ENCODE measurements at places on chromosomes 11 and 22.

DNA sequence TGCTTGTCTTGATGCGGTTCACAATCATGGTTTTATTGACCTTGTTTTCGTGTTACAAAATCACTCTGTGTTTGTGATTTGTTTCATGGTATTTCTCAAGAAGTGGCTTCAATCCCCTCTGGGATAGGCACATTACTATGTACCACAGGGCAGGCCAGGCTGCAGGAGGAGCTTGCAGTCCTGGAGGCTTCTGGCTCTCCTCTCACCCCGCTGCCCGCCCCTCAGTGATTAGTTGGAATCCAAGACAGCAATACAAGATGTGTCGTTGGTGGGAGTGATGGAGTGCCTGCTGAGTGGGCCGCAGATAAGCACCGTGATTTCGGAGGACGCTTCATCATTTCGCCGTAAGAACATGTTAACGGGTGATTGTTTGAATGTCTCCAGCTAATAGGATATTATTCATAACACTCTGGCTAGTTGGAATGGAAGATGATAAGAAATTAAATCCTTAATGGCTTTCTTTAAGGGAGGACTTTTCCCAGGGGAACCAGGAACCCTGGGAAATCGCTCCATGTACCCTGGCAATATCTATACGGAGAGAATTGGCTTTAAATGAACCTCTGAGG, 384.4 kb downstream of the MIAT start:
- DNase-seq: no peak

DNA sequence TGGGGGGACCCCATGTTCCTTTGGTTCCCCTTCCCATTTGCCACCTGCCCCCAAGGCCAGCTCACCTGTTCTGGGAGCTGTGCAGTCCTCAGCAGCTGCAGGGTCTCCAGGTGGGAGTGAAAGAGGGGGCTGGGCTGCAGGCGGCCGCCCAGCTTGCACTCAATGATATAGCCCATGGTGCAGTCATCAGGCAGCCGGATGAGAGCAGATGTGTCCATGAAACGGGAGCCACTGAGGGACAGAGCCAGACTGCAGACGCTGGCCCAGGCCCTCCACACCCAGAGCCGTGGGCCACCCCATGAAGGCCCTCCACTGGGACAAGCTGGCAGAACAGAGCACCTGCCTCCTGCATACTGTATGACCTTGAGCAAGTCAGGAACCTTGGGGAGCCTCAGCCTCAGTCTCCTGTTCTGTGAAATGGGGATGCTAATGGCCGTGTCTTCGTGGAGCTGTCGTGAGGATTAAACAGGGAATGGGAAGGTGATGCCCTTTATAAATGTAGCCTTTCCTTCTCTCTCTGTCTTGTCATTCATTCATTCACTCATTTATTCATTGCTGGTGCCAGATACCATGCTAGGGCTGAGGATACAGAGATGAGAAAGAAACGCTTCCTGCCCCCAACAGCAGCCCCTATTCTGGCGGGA, 11.6 kb downstream of the MFNG start:
- no peak for DNase-seq

DNA sequence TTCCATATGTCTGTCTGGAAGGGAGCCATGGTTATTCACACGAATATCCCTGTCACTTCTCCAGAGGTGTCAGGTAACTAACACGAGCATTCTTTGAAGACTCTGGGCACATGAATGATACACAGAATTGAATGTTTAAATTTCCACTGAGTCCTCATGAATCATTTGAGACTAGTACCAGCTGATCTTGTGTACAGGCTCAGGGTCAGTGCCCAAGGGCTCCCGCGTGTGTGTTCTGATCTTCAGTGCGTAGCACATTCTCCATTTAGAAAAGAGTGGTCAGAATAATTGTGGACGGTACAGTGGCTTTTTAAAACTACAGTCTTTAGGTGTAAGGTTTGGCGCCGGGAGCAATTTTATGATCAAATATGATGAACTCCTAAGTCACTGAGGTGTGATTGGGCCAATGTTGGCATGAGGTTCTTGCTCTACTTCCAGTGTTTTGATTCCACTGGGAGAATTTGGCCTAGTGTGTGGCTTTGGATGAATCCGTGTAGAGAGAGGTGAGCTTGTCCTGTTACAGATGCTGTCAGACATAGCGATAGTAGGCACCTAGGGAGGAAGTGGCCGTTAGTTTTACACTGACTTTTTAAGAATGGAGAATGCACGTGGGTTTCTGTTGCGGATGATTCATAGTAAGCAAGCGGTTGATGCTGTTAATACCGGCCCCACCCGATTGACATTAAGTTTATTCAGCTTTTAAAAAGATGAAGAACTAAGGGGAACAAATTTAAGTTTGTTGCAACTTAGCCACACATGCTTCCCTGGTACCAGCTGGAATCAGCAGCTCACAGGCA, 22.2 kb downstream of the NUP50 start:
- DNase-seq: no peak

- DNase-seq: no peak
Measured at GRCh38 chr11:76844511-76844910, 16.2 kb upstream of the ACER3 start.

DNA sequence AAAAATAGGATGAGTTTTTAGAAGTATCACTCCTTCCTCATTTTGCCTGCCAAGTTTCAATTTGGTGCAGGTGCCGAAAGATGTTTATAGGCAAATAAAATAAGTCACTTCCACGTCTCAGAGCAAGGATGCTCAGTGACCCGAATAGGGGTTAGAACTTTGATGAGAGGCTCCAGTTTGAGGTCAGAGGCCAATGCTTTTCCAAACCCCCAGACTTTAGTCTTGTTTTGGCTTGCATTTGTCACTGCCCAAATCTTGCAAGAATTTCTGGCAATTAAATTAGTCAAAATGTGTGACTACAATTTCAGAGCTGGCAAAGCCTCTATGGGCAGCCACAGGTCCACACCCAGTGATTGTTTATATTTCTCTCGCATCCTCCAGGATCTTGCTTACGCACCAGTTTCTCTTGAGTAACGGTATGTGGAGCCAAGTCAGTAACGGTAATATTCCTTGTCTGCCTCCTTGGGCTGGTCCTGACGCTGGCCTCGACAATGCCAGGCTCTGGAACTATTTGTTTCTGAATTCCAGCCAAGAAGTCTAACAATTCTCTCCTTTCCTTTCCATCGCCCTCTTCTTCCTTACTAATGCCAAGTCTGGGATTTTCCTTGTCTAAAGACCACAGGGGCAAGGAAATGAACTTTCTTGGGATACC, 9.9 kb upstream of the NUP160 start:
- DNase-seq: peak; percentile 87

DNA sequence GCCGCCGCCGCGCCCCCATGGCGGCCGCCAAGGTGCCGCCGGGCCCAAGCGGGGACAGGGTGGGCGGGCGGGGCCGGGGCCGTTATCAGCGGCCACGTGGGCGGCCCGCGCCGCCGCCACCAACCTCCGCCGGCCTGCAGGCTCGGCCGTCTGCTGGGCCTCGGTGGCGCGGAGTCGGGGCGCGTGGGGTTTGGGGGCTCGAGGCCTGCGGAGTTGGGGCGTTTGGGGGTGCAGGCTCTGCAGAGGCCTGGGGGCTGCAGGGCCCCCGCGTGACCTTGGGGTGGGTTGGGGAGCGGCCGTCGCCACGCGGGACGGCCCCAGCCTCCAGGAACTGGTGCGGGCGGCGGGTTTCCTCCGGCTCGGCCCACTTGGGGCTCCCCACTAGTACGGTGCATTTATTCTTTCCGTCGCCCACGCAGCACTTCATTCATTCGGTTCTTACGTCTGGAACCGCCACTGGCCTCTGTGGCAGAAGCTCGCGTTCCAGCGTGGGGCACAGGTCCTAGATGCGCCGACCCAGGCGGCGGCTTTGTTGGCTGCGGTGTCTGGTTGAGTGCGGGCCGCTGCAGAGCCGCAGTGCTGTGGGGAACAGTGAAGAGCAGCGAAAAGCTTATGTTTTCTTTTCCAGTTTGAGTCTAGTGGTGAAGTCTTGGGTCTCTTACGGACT, 740 bp upstream of the TRMT2A start:
- no peak for DNase-seq

DNA sequence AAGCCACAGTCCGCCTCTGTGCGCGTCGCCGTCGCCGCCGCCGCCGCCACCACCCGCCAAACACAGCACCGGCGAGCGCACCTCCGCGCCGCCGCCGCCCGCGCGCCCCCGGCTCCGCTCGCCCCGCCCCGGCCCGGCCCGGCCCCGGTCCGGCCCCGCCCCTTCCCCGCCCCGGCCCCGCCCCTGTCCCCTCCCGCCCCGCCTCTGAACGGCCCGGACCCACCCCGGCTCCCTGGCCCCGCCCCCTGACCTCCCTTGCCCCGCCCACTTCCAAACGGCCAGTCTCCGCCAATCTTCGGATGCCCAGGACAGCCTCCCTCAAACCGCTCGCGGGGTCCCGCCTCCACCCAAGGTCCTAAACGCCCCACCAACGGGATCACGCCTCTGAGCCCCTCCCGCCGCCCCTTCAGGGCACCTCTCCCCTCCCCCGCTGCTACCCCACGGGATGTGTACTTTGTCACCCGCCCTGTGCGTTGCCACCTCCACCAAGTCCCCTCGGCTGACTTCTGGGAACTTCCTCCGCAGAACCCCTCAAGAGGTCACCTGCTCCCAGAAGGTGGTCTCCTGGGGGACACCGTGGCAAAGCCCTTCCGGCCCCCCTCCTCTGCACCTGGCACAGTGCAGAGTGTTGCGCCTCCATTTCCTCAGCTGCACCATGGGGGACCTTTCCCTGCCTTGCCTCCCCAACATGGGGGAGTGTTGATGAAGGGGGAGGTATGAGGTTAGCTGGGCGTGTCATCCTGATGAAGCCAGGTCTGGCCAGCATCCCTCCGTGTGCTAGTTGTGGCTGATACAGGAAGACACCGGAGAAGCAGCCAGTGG, at the start of gene KIAA0930:
KIAA0930 (minus strand) TSS at position 85 of the 822 bp plus-strand sequence. CDS start 191 bp downstream, outside the sequence.
- DNase-seq: peak; percentile 25

DNA sequence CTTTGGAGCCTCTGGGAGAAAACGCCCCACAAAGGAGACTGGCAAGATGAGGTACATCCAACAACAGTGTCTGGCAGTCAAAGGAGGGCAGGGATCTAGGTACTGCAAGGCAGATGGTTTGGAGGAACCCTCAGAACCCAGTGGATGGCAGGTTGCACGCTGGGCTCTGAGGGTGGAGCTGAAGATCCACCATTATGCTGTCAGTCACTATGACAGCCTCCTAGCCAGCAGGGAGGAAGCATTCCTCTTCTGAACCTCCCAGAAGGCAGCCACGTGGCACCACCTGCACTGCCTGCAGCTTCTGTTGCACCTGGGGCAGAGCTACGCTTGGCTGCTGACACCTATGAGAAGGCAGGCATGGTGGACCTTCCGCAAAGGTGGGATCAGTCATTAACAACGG, 40.2 kb downstream of the HTR3A start:
- no peak for DNase-seq

DNA sequence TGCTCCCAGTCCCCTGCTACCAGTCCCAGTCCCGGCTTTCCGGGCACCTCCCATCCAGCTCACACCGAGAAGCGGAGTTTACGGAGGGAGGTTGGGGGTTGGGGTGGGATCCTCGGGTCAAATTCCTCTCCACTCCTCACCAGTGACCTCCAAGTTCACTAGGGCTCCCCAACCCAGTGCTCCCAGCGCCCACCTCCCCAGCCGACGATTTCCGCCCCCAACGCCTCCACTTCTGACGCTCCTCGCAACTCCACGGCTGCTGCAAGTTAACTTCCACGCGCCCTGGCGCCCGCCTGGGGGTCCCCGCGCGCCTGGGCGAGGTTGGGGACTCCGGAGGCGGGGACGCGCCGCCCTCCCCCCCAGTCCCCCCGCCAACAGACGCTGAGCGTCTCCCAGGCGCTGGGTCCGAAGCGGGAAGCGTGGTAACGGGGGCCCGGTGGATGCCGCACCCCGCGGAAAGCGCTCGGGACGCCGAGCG, 526 bp downstream of the TPST2 start:
- DNase-seq: no peak

- DNase-seq: no peak
Measured at GRCh38 chr22:29503811-29504372, 23.9 kb downstream of the NEFH start.

GRCh38 chr11:128926437-128927107, 16.1 kb downstream of the TP53AIP1 start:
- no peak for DNase-seq

- DNase-seq: no peak
Measured at GRCh38 chr11:121291896-121292494, 576 bp upstream of the SC5D start.

- no peak for DNase-seq
Measured at GRCh38 chr11:69941546-69942332, 122.5 kb upstream of the FGF3 start.

DNA sequence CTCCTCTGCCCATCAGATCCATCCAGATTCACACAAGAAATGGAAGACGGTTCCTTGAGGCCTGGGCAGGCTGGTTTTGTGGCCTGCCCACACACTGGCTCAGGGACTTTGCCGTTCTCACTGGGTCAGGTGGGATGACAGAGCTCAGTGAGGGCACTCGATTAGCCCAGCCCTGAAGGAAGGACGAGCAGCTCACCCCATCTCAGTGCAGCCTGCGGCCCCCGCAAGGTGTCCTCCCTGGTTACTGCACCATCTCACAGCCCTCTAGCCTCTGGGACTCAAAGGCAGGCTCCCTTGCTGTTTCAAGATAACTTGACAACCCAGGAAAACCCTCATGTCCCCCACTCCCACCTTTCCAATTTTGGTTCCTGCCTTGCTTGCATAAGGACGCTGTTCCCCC, 4.2 kb downstream of the SLC16A8 start:
- DNase-seq: no peak

GRCh38 chr11:28922386-28922981, 814.3 kb downstream of the METTL15 start:
- no peak for DNase-seq

DNA sequence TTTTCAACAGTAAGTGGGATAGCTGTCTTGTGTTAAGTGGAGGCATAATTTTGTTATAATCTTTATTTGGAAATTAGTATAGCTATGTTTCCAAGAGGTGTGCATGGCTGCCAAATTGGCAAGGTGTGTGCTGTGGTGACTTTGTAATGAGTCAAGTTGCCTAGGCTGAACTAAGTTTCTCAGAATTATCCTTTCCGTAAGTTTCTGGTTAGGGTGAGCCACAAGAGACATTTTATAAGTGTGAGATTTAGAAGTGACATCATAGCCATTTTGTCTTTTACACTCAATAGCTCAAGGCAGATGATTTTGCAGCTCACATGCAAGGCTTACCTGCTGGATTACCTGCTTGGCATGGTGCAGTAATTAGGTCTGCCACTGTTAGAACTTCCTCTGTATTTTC, 90.3 kb downstream of the C11orf87 start:
- DNase-seq: no peak
